ENCODE measurements at places on chromosomes 5 and 9. TPM values are rescaled to one million over a fixed set of nuclear protein-coding genes. Genes with fewer than 3 reads are reported as not detected.

The DIRAS2 gene
- 0.39 TPM for polyA plus RNA-seq

The CNTNAP3B gene
- 5.7 TPM for polyA plus RNA-seq

The FOXD1 gene
- polyA plus RNA-seq: 0.25 TPM

The NIPSNAP3A gene
- polyA plus RNA-seq: 50.3 TPM

GRCh38 chr9:5375091-5375490 lies 35.4 kb upstream of the RLN1 start:
- DNase-seq: no peak

GRCh38 chr5:74028406-74028805 lies 402.4 kb downstream of the ARHGEF28 start:
- DNase-seq: no peak
